AG08396 (cell line): ENCODE measurements at places on chromosomes 13 and 19.

- no peak for DNase-seq
Measured at GRCh38 chr13:31409678-31410356, 210.0 kb downstream of the B3GLCT start.

DNA sequence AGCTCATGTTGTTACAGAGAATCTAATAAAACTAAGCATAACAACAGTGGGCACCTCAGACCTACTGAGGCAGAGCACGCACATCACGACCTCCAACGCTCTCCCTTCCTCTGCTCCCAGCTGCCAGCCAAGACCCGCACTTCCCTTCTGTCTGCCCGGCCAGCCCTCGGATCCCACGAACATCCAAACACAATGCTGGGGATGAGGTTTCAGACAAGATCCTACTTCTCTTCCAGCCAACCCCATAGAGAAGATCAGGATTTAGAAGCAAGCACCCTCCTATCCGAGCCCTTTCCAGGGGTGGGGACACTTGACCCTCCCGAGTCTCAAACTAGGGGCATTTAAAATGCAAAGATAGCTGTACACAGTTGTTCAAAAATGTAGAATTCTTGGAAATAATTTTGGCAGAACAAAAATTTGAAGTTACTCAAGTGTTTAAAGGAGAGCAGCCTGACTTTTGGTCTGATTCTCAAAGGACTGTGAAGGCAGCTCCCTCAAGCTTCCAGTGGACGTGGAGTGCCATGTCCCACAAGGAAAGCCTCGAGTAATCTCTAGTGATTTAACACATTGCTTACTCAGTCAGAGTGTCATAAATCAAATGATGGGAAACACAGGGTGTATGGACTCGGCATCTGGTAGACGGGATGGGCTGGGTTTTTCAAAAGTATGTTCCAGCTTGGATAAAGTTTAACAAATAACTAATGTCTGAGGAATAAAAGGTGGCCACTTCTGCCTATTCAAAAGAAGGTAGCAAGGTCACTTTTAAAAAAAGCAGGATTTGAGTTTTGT, 32.8 kb downstream of the ANKRD10 start:
- no peak for DNase-seq

- DNase-seq: no peak
Measured at GRCh38 chr13:41416276-41416675, 41.1 kb upstream of the RGCC start.

DNA sequence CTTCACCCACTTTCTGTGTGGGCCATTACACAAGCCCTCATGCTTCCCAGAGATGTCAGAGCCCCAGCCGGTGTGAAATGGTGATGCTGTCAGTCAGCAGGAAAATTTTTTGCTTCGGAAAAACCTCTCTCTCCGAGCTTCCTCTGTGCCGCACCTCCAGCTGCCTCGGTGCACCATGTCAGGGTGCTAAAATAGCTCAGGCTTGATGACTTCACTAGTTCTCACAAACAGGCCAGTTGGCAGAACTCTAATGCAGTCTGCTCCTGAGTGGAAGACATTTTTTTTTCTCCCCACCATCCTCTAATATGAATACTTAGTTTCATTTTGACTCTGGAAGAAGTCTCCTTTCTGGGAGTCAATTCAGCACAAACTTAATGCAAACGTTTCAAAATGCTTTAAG, 71.3 kb downstream of the KLF12 start:
- DNase-seq: peak; percentile 32

- no peak for DNase-seq
Measured at GRCh38 chr19:10862561-10863106, 8.7 kb upstream of the CARM1 start.

- no peak for DNase-seq
Measured at GRCh38 chr13:53050151-53050550, 21.5 kb downstream of the OLFM4 start.

DNA sequence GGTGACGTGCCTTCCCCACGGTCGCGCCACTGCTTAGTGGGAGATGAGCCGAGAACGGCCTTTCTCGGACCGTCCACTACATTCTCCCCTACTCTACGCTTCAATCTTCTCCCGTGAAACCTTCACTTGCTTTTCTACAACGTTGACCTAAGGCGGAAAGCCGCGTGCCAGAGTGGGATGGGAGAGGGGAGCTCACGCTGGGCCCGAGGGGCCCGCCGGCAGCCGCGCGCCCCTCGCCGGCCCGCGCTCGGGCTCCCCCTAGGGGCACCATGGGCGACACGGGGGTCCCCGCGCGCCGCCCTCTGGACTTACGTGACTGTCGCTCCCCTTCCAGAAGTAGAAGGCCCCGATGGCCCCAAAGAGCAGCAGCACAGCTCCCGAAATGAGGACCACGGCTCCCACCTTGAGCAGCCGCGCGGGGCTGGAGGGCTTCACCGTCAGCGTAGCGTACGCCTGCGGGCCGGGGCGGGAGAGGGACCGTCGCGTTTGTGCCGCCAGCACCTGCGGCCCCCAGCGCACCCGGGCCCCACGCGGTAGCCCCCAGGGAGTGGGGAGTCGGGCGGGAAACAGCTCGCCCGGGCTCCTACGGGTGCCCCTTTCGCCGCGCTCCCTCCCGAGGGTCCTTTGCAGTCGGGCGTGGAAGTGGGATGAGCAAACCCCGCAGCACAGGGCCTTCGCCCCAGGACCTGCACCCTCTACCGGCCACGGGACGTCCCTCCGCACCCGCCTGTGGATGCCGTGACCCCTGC, 727 bp downstream of the CNMD start:
- no peak for DNase-seq

- no peak for DNase-seq
Measured at GRCh38 chr19:54436031-54436523, 12.9 kb upstream of the LENG8 start.

DNA sequence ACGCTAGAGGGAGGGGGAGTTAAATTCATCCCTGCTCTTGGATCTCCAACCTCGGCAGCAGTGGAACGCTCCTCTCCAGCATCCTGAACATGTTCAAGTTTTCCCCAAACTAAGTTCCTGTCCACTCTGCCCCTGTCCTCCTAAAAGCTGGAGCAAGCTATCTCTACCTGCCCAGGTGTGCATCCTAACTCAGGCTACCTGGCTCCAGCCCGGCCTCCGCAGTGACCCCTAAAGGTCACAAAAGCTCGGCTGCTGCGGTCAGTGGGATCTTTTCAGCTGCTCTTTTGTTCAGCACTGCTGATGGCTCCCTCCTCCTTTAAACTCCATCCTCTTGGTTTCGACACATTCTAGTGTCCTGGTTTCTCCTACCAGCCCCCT, 1.4 kb downstream of the DCUN1D2 start:
- no peak for DNase-seq

DNA sequence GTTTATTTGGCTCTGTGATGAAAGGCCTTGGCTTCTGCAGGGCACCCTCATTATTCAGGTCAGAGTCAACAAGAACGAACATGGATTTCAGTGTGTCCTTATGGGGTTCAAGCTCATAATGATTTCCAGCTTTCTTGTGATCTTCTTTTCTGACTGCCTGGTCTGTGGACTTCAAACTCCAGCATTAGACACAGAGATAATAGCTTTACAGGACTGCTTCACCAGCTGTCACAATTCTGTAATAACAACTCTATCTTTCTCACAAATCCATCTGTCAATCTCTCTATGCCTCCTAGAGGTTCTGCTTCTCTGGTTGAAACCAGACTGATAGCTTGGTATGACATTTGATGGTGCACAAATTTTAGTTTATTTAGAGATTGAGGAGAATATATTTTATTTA, 13.1 kb upstream of the SLITRK6 start:
- no peak for DNase-seq

GRCh38 chr13:87172166-87172835, 498.9 kb upstream of the SLITRK5 start:
- DNase-seq: no peak

- no peak for DNase-seq
Measured at GRCh38 chr19:46631481-46631880, 4.5 kb downstream of the GNG8 start.

GRCh38 chr19:48568345-48568886, 16.4 kb downstream of the SULT2B1 start:
- peak; percentile 88 for DNase-seq
